GM23248 (cell line): ENCODE measurements at places on chromosomes 4 and X. TPM values are rescaled to one million over a fixed set of nuclear protein-coding genes. Genes with fewer than 3 reads are reported as not detected.

The MAGEA12 gene
- total RNA-seq = 0.54 TPM in 1 of 2 replicates, not detected in the other

- no peak overlapping the region for H3K27ac ChIP-seq
- no peak overlapping the region for H3K4me3 ChIP-seq
- no peaks in the 10 kb centered on the region for H3K36me3 ChIP-seq
- H3K4me1 ChIP-seq = no peaks in the 10 kb centered on the region
- DNase-seq = no peak
These were observed 58.8 kb upstream of the LHFPL1 start for GRCh38 chrX:112738347-112739033.

DNA sequence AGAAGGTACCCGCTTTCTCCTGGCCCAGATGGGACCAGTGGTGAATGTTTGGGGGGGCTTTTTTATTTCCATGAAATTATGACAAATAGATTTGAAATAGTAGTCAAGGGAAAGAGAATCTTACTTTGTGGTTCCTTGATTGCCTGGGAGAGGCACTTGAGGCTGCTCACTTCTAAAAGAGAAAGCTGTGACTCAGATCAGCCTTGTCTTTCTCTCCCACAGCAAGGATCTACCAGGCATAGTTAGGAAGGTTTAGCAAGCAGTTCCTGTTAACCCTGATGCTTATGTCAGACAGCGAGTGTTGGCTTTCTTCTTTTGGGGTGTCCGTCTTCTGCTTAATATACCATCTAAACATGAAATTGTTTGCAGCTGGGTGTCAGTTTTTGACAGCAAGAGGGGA is 114.5 kb downstream of the TSPAN7 start:
- H3K4me1 ChIP-seq = no peaks in the 10 kb centered on the region
- no peak overlapping the region for H3K4me3 ChIP-seq
- no peaks in the 10 kb centered on the region for H3K27me3 ChIP-seq
- no peaks in the 10 kb centered on the region for H3K36me3 ChIP-seq

GRCh38 chrX:15645266-15645665 is 19.3 kb downstream of the CLTRN start:
- no peak for DNase-seq
- no peak overlapping the region for H3K27ac ChIP-seq
- H3K4me1 ChIP-seq = no peaks in the 10 kb centered on the region
- no peaks in the 10 kb centered on the region for H3K27me3 ChIP-seq

The HDAC8 gene
- 19.2 and 20.0 TPM in 2 replicates for total RNA-seq

DNA sequence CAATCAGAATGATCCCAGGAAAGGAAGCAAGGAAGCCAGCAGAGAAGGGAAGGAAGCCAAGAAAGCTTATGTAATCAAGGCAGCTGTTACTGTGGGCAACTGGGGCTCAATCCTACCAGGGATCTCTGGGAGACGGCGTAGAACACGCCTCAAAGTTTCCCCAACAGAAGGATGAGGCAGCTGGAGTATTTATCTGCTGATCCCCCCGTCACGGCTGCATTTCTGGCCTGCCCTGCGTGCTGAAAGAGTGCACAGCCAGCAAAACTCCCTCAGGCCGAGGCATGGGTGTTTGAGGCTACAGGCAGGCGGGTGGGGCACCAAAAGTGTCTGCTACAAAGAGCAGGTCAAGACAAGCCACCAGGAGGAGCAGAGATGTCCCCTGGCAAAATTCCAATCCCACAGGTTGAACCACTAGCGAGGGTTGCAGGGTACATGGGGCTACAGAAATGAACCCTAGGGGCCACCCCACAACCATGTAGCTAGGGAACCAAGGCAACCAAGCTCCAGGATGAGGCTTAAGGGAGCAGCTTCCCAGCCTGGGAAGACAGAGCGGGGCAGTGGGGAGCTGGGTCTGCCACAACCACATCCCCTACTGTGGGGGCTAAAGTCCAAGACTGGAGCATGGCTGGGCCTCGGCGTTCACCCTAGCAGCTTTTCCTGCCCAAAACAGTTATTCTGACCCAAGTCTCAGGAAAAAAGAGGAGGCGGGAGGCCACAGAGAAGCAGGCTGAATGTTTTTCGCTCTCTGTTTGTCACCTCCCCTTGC is 113.4 kb downstream of the BCOR start:
- no peaks in the 10 kb centered on the region for H3K27me3 ChIP-seq
- no peak overlapping the region for H3K4me3 ChIP-seq
- peak; percentile 56 for DNase-seq
- no peaks in the 10 kb centered on the region for H3K36me3 ChIP-seq
- H3K4me1 ChIP-seq = no peaks in the 10 kb centered on the region

- H3K27ac ChIP-seq = no peak overlapping the region
- DNase-seq = peak; percentile 8
- no peaks in the 10 kb centered on the region for H3K4me1 ChIP-seq
- H3K36me3 ChIP-seq = no peaks in the 10 kb centered on the region
These were observed 1.5 kb downstream of the ACSL1 start for GRCh38 chr4:184824081-184824775.

DNA sequence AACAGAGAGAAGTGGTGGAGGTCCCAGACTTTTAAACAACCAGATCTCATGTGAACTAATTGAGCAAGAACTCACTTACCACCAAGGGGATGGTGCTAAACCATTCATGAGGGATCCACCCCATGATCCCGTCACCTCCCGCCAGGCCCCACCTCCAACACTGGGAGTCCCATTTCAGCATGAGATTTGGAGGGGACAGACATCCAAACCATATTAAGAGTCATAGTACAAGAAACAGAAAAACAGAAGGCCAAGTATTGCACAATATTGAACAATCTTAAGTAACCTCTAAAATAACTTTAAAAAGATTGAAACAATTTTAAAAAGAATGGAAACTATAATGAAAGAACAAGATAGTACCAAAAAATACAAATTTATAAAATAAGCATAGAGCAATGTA is 110.0 kb downstream of the CBR4 start:
- no peaks in the 10 kb centered on the region for H3K4me1 ChIP-seq
- no peaks in the 10 kb centered on the region for H3K27me3 ChIP-seq
- peaks cover 31% of the 10 kb centered on the region for H3K36me3 ChIP-seq
- H3K4me3 ChIP-seq = no peak overlapping the region

DNA sequence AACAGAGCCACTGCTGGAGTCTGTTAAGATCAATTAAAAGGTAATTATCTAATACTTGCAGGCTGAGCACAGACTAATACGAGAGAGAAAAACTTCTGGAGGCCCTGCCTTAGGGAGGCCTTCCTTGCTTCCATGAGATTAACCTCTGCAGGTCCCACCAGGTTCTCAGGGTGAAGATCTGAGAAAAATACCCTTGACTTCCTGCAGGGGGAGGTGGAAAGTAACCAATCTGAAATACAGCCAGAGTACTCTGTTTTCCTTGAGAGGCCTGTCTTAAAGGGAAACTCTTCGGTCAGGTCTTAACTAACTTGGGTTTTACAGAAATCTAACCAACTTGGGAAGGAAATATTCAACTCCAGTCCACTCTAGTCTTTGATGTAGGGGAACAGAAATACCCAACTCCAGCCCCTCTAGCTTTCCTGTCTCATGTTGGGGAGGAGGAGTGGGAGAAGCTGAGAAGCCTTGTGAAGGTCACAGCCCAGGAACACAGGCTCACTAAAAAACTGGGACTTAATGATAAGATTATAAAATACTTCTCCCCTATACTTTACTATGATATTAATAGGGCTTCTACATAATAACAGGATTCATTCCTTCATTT is 77.1 kb downstream of the TBCK start:
- DNase-seq = peak; percentile 59
- H3K36me3 ChIP-seq = peaks cover 17% of the 10 kb centered on the region
- H3K27me3 ChIP-seq = no peaks in the 10 kb centered on the region
- H3K4me1 ChIP-seq = no peaks in the 10 kb centered on the region
- H3K27ac ChIP-seq = no peak overlapping the region
- no peak overlapping the region for H3K4me3 ChIP-seq

DNA sequence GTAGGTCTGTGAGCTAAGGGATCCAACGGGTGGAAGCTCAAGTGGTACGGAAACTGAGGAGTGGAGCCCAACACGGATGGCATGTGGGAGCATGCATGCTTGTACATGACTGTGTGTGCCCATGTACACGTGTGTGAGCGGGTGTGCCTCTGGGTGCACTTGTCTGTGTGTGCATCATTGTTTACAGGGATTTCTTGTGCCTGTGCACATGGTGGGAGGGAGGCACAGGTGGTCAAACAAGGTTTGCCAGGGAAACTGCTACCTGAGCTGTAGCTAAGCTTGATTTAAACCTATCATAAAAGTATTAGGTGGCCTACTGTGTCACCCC is 122.5 kb upstream of the MAMLD1 start:
- H3K4me1 ChIP-seq = peaks cover 12% of the 10 kb centered on the region
- no peak overlapping the region for H3K4me3 ChIP-seq
- H3K27ac ChIP-seq = no peak overlapping the region
- H3K36me3 ChIP-seq = no peaks in the 10 kb centered on the region
